ENCODE measurements at places on chromosomes 1 and 21.

DNA sequence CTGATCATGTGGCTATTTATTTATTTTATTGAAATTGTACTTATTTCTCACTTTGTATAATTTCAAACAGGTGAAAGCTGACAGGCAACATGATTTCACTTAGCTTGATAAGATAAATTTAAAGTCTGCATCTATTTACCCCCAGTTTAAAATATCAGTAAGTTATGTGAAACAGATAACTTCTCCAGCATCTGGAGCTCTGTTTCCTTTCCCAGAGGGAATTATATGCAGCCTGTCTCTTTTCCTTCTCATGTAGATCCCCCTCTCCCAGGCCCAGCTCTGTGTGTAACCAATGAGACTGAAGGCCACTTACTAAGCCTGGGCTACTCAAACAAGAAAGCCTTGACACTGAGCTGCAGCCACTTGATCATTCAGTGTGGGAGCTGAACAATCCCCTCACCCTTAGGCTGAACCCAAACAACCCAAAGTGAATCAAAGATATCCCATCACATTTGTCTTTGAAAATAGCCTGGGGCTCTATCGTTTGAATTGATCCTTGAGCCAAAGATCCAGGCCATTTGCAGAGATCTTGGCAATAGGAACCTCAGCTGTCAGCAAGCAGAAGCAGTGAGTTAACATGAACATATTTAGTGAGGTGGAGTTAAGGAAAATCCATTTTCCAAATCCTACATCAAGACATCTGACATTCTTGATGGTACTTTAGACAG lies 383.9 kb downstream of the TGFB2 start:
- no peak for DNase-seq

GRCh38 chr1:107840725-107841124 lies 124.3 kb downstream of the VAV3 start:
- no peak for DNase-seq

DNA sequence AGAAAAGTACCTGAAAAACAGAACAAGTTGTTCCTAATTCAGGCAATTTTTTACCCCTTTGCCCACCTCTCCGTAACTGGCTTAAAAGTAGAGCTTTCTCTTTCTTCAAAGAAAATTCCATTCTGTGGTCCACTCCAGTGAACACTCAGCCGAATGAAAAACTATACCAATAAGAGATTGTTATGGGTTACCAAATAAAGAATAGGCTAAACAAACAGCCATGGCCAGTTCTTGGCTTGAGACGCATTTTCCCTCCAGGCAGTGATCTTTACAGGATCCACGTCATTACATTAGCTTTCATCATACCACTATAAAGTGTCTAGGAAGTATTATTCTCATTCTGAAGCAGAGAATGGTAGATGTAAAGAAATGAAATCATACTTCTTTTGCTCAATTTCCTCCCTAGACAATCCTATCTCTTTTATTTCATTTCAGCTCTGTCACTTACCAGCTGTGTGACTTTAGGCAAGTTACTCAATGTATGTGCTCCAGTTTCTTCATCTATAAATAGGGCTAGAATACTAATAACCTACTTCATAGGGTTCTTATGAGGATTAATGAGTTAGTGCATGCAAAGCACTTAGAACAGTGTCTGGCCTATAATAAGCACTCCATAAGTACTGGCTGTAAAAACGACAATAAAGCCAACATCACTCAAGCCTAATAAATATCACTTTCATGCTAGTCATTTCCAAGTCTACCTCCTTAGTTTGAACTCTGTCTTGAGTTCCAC lies 26.5 kb upstream of the TRIM45 start:
- no peak for DNase-seq

GRCh38 chr1:89759036-89759435 lies 61.8 kb upstream of the LRRC8D start:
- no peak for DNase-seq

- DNase-seq = no peak
Observed at GRCh38 chr1:4820543-4820942, 166.1 kb downstream of the AJAP1 start.

DNA sequence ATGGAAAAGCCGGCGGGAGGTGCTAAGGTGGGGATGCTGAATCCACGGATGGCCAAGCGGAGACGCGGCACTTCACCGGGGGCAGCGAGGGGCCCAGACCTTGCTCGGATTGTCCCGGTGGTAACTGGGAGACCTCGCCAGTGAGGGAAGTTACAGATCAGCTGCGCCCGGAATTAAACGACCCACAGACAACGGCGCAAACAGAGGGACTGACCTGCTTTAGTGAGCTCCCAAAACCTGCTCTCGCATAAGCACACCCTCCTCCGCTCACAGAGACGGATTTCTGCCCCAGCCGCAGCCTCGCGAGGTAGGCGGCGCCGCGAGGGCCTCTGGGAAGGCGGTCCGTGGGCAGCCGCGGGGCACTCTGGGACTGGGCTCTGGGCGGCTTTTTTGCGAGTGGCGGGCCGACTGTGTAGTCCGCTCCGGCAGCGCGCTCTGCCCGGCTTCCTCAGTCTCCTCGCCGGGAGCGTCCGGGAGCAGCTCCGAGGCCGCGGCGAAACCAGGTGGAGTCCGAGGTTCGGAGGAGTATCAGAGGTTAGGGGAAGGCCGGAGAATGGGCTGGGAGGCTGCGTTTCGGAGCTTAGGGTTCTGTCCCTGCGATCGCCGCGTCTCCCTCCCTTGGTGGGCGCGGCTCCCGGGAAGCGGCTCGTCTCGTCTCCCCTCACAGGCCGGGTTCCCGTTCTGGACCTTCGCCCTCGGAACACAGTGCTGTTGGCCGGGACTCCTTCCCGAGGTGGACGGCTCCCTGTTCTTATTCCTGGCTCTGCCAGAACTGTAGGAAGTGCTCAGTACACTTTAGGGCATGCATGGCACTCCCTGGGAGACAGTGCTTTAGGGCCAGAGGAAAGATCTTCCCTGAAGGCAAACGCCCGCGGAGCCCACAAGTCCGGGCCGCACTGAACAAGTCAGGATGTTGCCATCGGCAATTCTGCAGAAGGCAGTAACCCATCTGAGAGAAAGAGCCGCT lies at the start of gene EXO5:
TSS of gene EXO5 (plus strand) at position 393 of the 967 bp plus-strand sequence. CDS start 5,778 bp downstream, outside the sequence.
- peak; percentile 79 for DNase-seq

- DNase-seq = no peak
Observed at GRCh38 chr1:112298558-112298957, 97.5 kb upstream of the CTTNBP2NL start.

- DNase-seq = no peak
Observed at GRCh38 chr1:150109586-150109985, 40.1 kb upstream of the PLEKHO1 start.

DNA sequence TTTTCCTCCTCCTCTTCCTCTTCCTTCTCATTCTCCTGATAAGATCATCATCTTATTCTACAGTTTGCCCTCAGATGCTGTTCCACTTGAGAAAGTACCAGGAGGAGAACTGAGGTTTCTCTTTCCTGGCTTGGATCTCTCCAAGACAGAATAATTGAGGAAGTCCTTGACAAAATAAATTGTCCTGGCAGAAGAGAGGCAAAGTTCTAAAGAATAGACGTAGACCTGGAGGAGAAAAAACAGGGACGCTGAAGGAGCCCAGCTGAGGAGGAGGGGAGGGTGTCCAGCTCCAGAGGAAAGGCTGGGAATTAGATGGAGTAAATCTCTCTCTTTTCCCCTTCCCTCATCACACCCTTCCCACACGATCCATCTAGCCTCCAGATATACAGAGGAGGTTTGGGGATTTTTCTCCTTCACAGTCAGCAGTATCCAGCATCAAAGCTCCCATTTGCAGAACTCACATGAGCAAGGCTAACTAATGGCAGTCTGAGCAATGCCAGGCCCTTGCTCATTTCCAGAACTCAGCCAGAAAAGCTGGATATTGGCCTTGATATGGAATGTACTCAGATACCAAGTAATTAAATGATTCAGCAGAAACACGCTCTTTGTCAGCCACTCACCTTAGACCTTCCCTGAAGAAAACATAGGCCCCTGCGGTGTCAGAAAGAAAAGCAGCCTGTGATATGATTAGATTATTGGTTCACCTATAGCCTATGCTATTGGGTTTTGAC lies 5.1 kb upstream of the GNG12 start:
- DNase-seq = no peak

GRCh38 chr21:31530364-31530763 lies 129.1 kb upstream of the SOD1 start:
- no peak for DNase-seq

- DNase-seq = peak; percentile 85
Observed at GRCh38 chr1:11735854-11736745, at the start of gene AGTRAP. TSS of gene AGTRAP (plus strand) at chr1:11736136. CDS start at chr1:11736209, 73 bp downstream.

DNA sequence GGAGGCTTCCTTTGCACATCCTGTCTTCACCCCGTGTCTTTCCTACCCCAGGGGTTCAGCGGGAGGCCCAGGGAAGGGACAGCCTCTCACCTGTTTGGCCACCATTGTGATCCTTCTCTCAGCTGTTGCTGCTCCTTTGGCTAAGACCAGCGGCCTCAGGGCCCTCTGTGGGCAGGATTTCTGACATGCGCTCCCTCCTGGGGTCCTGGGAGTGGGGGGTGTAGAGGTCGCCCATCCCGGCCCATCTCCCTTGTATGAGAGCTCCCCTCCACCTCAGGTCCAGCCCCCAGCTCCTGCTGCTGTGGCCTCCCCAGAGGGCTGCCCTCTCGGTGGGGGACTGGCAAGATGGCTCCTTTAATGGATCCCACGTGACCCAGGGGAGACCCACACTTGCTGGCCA lies 120.5 kb downstream of the PRDM2 start:
- no peak for DNase-seq

GRCh38 chr21:27379354-27379753 lies 412.5 kb upstream of the ADAMTS5 start:
- no peak for DNase-seq

- DNase-seq = no peak
Observed at GRCh38 chr1:237834461-237834860, 56.3 kb downstream of the ZP4 start.

- DNase-seq = no peak
Observed at GRCh38 chr1:1771096-1771495, 7.2 kb downstream of the NADK start.

DNA sequence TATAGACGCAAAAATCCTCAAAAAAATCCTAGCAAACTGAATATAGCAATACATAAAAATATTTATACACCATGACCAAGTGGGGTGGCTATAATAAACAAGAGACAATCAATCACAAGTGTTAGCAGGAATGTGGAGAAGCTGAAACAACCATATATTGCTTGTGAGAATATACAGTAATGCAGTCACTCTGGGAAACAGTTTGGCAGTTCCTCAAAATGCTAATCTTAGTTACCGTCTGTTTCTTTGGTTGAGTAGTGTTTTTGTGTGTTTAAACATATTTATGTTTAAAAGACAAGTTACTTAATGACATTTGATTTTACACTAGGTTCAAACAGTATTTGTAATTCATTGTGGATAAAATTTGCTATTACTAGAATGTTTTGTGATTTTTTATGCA lies 792.0 kb downstream of the LTN1 start:
- DNase-seq = no peak

DNA sequence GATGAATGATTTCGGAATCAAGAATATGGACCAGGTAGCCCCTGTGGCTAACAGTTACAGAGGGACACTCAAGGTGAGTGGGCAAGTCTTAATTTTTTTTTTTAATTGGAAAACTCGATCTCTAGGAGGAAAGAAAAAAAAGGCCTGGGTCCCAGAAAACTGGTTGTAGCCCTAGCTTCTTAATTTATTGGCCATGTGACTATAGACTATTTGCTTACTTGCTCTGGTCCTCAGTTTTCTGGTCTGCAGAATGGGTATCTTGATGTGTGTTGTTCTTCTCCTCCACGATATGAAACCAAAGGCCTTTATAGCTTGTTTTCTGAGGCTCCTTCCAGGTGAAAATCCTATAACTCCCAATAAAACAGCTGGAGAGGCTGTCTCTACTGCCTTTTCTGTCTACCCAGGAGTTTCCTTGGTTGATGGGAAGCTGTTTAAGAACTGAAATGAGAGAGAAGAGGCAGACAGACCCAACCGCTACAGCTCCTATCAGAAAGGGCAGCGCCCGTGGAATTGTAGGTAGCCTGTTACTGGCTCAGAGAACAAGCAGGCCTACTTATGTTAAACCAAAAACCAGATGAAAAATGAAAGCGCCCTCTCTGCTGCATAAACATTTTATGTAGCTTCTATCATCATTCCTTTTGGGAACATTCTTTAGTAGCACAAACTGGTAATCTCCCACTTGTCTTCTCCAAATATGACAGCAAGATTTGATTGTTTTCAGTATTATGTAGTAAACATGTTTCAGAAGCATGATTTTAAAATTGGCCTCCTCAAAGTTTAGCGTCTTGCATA lies 4.5 kb downstream of the ETS2 start:
- DNase-seq = no peak

- DNase-seq = no peak
Observed at GRCh38 chr1:3734602-3735001, 17.6 kb upstream of the CCDC27 start.

DNA sequence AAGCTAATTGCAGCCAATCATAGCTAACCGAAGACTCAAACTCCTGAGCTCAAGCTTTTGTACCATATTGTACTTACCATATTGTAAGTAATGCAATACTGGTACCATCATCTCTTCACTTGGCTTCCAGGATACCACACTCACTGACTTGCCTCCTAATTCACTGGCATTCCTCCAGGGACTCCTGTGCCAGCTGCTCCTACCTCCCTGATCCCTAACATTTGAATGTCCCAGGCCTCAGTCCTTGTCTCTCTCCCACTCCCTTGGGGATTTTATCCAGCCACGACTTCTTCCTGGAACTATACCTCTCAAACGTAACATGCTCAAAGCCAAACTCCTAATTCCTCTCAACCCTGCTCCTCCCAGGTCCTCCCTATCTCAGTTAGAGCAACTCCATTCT lies 33.8 kb downstream of the USP48 start:
- no peak for DNase-seq

DNA sequence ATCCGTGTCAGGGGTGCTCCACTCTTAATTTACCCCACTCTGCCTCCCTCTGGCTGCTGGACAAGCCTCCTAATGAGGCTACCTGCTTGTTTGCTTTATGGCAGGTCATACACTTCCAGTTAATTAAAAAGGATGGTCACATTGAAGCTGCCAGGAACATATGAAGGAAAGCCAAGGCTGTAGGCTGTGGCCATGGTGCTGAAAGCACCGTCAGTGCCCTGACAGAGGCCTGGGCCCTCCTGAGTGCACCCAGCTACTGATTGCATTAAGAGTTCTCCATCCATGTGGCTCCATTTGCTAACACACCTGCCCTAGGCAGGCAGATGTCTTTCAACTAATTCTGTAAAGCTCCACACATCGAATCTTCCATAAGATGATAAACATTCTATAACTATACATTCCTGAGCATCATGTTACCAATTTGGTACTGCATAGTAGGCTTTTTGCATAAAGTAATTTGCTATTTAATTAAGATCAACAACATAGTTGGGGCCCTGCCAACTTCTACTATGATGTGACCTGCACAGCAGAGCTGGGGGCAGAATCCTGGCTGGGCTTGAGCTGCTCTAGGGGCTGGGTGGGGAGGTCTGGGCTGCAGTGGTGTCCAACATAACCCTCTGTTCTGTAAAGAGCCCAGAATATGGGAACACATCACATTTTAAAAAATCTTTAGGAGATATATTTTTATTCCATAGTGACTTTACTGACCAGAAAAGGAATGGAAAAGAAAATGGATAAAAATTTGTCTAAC lies 224.8 kb downstream of the SIPA1L2 start:
- no peak for DNase-seq

GRCh38 chr21:32929633-32930038 lies 96.1 kb upstream of the OLIG2 start:
- DNase-seq = no peak
